ENCODE measurements at places on chromosomes 2 and 18.

GRCh38 chr2:105896765-105897163 lies 152.1 kb downstream of the NCK2 start:
- no peak for DNase-seq

GRCh38 chr2:102185347-102185746 lies 1.5 kb upstream of the IL1RL2 start:
- DNase-seq: peak; percentile 20

- DNase-seq: no peak
These were observed 128.6 kb upstream of the TLK1 start for GRCh38 chr2:171289316-171289715.

DNA sequence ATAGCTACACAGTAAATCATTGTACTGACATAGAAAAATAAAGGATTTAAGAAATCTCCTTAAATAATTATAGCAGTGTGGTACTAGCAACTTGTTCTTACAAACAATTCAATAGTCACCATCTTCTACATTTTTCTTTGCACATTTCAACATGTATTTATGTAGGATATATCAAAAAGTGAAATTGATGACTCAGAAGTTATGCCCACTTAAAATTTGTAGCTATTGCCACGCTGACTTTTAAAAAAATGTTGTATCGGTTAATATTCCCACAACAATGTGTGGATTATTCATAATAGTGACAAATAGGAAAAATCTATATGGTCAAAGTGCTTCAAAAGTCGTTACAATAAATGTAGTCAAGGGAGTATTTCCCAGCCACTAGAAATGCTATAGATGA lies 6.7 kb downstream of the TGFA start:
- no peak for DNase-seq

- DNase-seq: no peak
These were observed 201.3 kb downstream of the EPHA4 start for GRCh38 chr2:221370857-221371211.

DNA sequence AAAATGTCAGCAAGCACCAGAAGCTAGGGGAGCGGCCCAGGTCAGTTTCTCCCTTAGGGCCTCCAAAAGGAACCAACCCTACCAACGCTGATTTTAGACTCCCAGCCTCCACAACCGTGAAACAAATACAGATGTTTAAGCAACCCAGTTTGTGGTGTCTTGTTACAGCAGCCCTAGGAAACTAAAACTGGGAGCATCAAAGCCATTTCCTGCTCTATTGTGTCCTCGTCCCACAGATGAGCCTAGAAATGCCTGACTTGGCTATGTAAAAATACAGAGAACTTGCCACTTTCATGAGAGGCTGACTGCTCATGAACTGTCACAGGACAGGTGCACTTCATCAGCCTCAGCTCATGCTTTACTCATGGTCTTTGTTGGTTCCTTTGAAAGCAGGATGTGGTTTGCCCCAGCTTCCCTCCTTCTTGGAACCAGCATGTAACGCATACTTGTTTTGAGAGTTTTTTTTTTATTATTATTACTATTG lies 97.6 kb upstream of the SLC39A10 start:
- peak; percentile 90 for DNase-seq

DNA sequence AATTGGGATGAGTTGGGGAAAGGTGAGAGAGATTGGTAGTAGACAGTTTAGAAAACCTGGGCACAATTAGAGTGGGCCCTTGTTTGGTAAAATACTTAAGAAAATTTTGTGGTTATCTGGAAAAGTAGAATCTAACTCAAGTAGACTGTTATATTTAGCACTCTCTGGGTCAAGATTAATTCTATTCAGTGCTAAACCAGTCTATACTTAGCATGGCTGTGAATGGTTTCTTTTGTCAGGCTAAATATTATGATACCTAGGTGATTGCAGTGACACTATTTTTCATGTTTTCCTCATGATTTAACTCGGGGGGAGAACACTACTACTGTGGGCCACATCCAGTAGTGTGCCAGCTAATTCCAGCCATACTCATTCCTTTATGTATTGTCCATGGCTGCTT lies 58.9 kb downstream of the KIAA1328 start:
- no peak for DNase-seq

- no peak for DNase-seq
These were observed 6.9 kb upstream of the KIF3C start for GRCh38 chr2:25989154-25989553.

DNA sequence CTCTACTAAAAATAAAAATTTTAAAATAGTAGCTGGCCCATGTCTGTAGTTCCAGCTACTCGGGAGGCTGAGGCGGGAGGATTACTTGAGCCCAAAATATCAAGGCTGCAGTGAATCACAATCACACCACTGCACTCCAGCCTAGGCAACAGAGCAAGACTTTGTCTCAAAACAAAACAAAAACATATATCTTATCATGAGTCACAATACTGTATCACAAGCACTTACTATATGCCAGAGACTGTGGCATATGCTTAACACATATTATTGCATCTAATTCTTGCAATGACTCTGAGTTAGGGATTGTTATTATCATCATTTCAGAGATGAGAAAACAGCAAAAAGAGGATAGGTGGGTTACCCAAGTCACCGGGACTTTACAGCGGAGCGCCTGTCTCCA lies 29.5 kb upstream of the TMEM37 start:
- no peak for DNase-seq
